ENCODE measurements at places on chromosomes 11 and 22. TPM values are rescaled to one million over a fixed set of nuclear protein-coding genes. Genes with fewer than 3 reads are reported as not detected.

The ASPHD2 gene
- 2.6 TPM for total RNA-seq

The MRGPRF gene
- 26.2 TPM for total RNA-seq

The CARNS1 gene
- 0.97 TPM for total RNA-seq

The MPZL2 gene
- 2.9 TPM for total RNA-seq

The HOATZ gene
- total RNA-seq = not detected

The BRSK2 gene
- total RNA-seq = under 0.01 TPM

The BCR gene
- total RNA-seq = 35.2 TPM

The OR51I1 gene
- total RNA-seq = not detected

The SCGB1A1 gene
- total RNA-seq = not detected

The TSSK2 gene
- total RNA-seq = not detected

The OR10D3 gene
- under 0.01 TPM for total RNA-seq

The CBLIF gene
- not detected for total RNA-seq

The APOA4 gene
- total RNA-seq = not detected

The CTTN gene
- 402 TPM for total RNA-seq

The ROBO3 gene
- 4.9 TPM for total RNA-seq

The OR10A4 gene
- not detected for total RNA-seq

The CDC42BPG gene
- under 0.01 TPM for total RNA-seq
